Right kidney (tissue), 9 donors: ENCODE measurements at places on chromosomes 7 and 10.

DNA sequence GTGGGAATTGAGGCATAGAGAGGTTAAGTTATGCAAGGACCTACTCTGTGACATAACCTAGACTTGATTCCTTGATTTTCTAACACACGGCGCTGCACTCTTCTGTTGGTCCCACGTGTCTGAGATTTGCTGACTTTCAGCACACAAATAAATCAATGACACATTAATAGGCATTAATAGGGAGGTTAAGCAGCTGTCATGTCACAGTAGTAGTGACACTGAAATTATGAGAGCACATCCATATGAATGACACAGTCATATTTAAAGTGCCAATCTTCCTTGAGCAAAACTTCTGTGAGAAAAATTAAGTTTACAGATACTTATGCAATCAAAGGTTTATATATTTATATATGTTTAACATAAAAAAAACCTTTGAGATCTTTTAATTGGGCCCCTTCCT lies 805.4 kb upstream of the SORCS1 start:
- DNase-seq = no peak

DNA sequence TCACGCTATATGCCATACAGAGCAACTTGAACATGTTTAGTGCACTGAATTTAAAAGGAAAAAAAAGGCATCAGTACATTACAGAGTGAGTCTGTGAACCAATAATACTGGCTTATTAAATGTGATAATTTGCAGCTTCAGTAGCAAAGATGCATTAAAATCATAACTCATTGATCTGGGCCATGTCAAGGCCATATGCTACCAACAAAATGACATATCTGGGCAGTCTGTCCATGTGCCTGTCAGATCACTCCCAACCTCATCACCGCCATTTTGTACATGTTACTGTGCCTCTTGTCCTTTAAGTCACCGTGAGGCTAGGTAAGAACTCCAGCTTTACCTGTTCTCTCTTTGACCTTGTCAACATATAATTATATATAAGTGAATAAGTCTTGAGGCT lies 307.4 kb upstream of the LRGUK start:
- DNase-seq = no peak

DNA sequence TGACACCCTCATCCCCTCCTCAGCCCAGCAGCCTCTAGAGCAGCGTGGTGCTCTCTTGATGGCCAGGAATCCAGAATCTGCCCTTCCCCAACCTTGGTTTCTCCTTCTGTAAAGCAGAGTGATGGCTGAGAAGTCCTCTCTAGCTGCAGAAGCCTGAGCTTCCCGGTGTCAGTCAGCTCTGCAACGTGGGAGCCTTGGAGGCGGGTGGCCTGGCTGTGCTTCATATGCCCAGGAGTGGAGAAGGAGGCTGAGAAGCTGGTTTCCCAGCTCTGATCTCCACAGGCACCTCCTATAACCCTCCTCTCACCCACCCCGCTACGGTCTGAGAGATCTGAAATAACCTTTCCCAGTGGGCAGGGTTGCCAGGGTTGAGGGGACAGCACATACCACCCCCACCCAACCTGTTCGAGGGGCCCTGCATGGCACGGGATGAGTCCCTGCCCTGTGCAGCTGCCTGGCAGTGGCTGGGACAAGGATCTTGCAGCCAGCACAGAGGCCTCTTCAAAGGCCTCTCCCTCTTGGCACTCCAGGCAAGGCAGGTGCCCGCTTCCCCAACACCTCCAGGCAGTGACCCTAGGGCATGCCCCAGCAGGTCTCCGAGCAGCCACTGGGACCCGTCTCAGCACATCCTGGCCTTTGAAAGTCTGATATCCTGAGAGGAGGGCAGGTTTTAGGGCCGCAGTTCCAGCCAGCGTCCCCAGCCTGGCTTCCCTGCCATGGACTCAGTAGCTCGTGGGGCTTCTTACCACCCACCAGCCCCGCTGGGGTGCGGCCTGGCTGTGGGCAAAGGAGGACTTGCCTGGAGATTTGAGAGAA lies 18.3 kb upstream of the SLC29A3 start:
- no peak for DNase-seq

DNA sequence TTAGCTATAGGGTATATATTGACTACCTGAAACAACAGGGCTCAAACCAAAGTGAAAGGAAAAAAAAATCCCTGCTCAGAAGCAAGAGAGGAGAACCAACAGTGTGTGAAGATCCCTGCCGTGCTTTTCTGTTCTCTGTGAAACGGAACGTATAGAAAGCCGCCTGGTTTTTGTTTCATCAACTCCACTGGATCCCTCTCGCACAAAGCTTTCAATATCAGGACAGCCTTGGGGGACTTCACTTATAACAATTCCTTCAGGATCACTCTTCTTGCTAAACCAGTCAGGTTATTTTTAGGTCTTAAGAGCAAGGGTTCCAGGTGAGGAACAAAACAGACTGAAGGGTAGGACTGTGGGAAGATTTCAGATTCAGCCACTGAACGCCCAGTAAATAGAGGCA lies 151.1 kb upstream of the CACNA2D1 start:
- peak; percentile 13 for DNase-seq

DNA sequence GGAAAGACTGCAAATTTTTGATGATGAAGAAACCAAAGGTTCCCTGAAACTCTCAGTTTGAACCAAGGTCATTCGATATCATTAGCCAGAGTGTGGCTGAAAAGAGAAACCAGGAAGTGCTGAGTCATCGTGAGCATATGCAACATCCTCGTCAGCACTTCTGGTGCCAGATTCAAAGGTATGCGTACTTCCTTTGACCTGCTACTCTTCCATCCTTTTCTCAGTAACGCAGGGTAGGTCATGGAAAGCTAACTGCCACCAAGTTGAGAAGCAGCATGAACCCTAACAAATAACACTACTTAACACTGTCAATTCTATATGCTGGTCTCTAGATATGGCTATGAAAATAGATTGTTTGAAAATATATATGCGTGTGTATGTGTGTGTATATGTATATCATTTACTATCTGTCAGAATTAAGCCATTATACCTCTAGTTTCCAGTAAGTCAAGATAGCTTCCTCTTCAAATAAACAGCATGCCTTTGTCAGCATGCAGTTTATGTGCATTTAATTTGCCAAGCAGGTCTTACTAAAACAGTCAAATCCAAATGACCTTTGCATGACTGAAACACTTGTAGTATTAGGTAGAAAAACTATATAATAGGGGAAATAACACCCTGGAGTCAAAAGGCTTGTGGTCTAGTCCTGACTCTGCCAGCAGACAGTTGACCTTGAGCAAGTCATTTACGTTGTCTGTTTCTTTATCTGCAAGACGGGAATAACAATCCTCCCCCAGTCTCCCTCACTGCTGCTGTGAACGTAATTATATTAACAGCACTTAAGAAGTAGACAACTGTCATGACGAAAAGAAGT lies 26.4 kb downstream of the CDK6 start:
- no peak for DNase-seq

GRCh38 chr10:88372051-88372715 lies 210.9 kb downstream of the RNLS start:
- DNase-seq = no peak

- DNase-seq = no peak
Measured at GRCh38 chr10:85045046-85045445, 716.7 kb downstream of the CCSER2 start.

- no peak for DNase-seq
Measured at GRCh38 chr10:50316695-50317648, 65.7 kb upstream of the ASAH2 start.

GRCh38 chr7:85154282-85154937 lies 32.4 kb downstream of the SEMA3D start:
- DNase-seq = no peak

GRCh38 chr7:1669954-1670893 lies at the start of gene ELFN1:
Gene ELFN1, plus strand, starts transcription at chr7:1670277. Its CDS starts 74,320 bp downstream, at chr7:1744597.
- DNase-seq = peak; percentile 70

DNA sequence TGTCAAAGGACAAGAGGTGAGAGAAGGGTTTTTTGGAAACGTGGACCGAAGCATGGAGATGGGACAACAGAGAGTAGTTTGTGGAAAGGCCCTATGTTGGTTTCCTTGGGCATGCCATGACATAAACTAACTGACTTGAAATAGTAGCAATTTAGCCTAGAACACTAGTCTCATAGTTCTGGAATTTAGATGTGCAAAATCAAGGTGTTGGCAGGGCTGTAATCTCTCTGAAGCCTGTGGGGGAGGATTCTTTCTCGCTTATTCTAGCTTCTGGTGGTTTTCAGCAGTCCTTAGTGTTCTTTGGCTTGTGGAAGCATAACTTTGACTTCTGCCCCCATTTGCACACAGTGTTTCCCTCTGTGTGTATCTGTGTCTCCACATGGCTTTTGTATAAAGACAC lies 283.4 kb downstream of the GFRA1 start:
- DNase-seq = no peak

- DNase-seq = peak; percentile 41
Measured at GRCh38 chr7:28904578-28905048, 53.5 kb downstream of the TRIL start.

- no peak for DNase-seq
Measured at GRCh38 chr10:64976150-64976549, 1454.9 kb downstream of the REEP3 start.

- DNase-seq = no peak
Measured at GRCh38 chr7:106219170-106219569, 65.6 kb downstream of the NAMPT start.

- no peak for DNase-seq
Measured at GRCh38 chr7:92634924-92635519, 44.8 kb upstream of the FAM133B start.

DNA sequence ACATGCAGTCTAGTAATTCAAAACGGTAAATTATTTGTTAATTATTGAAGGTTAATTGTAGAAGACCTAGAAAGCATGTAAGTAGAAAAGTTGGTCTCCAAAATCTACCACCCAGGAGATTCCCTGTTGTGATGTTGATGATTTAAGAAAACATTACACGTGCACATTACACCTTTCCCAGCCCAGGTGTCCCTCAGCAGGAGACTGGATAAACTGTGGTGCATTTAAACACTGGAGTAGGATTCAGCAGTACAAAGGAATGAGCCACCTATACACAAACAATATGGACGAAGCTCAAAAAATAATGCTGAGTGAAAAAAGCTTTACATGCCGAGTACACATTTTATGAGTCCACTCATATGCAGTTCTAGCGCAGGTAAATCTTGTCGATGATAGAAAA lies 109.0 kb upstream of the STARD3NL start:
- no peak for DNase-seq

GRCh38 chr7:17158261-17158660 lies 140.2 kb upstream of the AHR start:
- DNase-seq = no peak

GRCh38 chr7:77455321-77455720 lies 39.2 kb upstream of the GSAP start:
- DNase-seq = no peak

DNA sequence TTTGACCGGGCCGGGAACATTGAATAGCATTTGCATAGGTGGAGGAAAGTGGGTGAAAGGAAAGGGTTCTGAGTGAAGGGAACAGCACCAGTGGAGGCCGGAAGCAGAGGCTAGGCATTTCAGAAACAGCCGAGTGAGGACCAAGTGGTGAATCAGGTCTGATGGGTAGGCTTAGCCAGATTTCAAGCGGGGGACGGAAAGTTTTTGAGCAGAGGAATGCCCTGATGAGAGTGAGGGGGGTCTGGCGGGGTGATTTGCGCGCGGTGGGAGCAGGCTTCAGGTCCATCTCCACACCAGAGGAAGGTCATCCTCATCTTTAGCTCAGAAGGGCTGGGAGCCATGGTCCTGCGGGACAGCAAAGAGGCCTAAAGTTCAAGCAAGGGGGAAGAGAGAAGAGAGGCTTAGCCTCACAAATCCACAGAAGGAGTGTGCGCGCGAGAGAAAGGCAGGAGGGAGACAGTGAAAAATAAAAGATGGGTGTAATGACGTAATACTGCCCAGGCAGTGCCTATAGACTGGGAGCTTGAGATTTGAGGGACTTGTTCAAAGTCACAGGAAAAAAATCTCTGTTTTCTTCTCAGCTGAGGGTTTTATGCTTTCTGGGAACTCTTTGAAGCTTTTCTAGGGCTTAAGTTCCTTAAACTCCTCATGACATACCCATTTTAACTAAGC lies 1.0 kb upstream of the DENND2A start:
- DNase-seq = no peak

GRCh38 chr10:3426190-3426845 lies 253.7 kb upstream of the PITRM1 start:
- DNase-seq = no peak

DNA sequence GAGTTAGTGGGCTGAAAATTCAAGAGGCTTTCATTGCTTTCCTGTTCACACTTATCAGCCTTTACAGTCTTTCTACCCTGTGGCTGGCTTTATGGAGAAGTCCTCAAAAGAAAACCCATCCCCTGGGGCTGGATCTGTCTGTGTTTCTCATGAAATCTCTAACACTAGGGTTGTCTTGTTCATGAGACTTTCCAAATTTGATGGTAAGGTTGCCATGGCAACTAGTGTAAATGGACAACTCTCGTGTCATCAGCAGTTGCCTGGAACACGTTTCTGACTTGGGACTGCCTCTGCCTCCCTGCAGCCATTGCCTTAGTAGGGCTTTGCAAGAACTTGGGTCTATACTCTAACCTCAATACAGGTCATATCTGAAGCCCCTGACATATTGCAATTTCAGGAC lies 35.8 kb upstream of the PLPP4 start:
- no peak for DNase-seq

DNA sequence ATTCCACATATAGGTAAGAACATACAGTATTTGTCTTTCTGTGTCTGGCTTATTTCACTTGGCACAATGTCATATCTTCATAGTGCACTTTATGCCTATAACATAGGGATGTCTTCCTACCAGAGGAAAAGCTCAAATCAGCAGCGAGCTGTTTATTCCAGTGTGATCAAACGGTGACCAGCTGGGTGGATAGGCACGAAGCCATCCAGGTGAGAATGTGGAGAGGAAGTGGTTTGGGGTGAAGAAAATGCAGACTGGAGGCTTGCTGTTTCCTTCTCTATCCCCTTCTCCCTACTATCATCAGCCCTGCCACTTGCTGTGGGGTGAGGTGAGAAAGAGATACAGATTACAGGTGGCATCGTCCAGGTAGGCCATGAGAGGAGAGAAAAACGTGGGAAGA lies 52.4 kb downstream of the CHCHD3 start:
- DNase-seq = no peak

DNA sequence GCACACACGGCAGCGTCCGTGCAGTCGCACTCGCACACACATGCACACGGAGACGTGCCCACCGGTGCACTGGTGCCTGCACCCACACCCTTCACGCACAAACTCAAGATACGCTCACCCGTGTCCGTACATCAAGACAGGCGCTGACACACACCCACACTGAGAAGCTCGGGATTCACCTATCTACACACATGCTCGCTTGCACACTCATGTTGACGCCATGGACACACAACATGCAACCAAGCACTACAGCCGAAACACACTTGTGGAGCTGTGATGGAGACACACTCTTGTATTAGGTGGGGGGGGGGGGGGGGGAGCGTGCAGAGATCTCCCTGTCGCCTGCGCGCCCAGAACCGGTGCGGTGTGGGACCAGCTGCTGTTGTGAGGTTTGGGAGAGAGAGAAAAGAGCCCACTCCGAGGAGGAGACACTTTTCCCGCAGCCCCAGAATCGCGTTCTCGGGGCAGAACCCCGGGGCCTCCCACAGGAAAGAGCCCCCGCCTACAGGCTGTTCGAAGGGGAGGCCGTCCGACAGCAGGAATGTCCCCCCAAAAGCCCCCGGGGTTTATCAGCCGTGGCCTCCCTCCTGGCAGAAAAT lies 605 bp upstream of the NFKB2 start:
- no peak for DNase-seq

GRCh38 chr7:50792342-50793119 lies 9.8 kb upstream of the GRB10 start:
- DNase-seq = peak; percentile 72

- DNase-seq = no peak
Measured at GRCh38 chr10:102935939-102936605, 18.0 kb downstream of the CNNM2 start.

GRCh38 chr7:3301831-3302618 lies 973 bp downstream of the SDK1 start:
- DNase-seq = peak; percentile 54

- DNase-seq = no peak
Measured at GRCh38 chr10:110442746-110443145, 55.0 kb upstream of the DUSP5 start.
